ENCODE measurements at places on chromosomes 2 and 18.

DNA sequence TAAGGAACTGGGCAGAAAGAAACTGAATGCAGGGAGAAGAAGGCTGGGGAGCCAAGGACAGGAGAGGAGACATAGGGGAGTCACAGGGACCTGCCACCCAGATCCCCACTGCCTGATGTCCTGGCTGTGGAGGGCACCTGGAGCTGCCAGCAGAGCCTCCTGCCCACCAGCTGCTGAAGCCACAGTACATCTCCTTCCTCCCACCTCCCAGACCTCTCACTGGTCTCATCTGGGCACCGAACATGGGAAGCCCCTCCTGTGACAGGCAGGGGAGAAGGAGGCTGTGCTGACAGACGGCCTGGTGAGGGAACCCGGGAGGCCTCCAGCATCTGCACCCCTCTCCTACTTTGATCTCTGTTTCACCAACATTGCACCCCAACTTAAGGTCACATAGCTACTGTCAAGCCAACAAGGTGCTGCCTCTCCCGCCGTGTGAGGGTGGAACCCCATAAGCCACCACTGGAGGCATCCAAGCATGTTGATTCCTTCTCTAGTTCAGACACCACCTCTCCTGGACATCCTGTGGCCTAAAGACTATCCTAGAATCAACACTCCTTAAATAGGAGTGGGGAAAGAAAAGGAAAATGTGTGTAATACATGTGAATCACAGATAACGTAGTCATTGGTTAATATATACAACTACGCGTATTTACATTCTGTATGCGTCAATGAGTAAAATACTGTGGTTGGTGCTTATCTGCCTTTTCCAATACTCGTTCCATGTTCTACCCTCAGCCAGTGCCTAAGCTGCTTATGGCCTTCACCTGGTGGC, 3.5 kb upstream of the RNPEPL1 start:
- DNase-seq: no peak

DNA sequence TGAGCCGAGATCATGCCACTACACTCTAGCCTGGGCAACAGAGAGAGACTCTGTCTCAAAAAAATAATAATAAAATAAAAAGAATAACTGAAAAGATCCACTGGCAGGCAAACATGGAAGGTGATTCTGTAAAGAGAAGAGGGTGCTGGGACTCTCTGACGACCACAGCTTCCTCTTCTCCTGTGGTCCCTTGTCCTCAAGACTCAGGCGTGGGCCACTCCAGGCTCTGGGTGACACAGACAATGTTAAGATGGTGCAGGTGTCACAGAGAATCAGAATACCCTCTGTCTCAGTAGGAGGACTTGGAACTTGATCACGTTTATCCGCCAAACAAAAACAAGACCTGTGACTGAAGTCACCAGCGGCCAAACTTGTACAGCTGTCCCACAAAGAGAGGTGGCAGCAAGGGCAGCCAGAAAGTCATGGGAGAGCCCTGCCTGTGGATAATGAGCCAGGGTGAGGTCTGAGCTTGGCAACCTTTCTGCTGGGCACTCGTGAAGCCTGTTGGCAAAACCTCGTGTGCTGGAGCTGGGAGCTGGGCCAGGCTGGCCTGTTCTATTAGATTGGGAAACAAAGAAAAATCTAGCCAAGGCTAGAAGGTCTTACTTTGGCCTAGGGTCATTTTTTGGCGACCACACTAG, 76.4 kb upstream of the ITGA6 start:
- no peak for DNase-seq

GRCh38 chr2:16114836-16115235, 174.5 kb downstream of the MYCN start:
- no peak for DNase-seq

- no peak for DNase-seq
Measured at GRCh38 chr2:72220170-72220569, 72.5 kb upstream of the CYP26B1 start.

DNA sequence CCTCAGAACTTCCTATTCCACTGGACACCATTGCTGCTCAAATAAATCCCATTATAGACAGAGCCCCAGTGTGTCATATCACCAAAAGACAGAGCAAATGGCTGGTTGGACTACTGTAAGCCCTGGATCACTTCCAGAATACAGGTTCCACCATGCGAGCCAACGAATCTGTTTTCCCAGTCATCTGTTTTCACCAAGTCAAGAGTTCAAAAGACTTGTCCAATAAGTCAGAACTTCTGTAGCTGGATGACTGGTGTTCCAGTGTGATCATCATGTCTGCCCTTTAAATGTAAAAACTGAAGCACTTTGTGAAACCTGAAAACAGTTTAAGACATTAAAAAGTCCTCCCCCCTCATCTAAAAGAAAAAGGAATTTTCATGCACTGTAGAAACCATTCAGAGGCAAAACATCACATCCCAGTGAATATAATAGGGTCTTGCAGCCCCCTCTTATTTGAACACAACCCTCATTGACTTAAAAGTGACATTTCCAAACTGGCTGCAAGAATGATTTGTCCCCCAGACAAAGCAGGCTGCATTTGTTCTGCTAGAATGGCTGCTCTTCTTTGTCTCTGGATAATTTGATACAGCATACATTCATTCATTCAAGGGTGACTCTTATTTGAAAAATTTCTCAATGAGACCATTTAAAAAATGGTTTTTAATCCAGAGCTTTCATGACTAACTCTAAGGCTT, 64.6 kb upstream of the TANC1 start:
- no peak for DNase-seq

GRCh38 chr2:3319134-3319533, 58.5 kb downstream of the EIPR1 start:
- no peak for DNase-seq

GRCh38 chr18:8889489-8889888, 184.1 kb downstream of the MTCL1 start:
- no peak for DNase-seq

DNA sequence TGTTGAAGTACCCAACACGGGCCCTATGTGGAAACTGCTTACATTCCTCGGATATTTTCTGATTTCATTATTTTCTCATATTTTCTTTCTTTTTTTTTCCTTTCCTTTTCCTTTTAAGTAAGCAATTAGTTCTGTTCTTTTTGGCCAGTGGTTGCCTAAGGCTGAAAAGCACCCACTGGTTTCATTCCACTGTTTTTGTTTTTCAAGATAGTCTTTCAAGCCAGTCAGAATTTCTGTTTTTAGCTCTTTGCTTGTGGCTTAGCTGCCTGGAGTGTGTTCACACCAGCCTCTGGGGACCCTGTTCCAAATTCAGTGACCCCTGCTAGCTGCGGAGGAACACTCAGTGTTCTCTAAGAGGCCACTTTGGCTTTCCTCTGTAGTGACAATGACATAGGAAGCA, 73.6 kb downstream of the NRP2 start:
- DNase-seq: no peak

GRCh38 chr18:55229682-55230081, 270.4 kb upstream of the CCDC68 start:
- DNase-seq: no peak

DNA sequence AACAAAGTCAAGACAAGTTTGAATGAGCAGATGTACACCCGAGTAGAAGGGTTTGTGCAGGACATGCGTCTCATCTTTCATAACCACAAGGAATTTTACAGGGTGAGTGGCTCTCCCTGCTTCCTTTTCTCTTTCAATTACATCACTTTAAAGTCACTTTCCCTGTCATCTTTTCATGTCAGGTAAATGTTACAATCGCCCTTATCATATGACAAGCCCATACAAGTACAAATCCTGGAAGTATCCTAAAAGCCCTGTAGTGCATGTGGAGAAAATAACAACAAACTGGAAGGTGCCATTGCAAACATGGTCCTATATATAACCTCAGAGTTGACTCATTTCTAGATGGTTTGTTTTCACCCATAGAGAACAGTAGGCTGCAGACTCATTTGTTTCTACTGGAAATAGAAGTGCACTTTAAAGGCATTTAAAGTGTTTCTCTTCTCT, 126.0 kb downstream of the SP100 start:
- no peak for DNase-seq

GRCh38 chr2:26989156-26989555, 18.7 kb downstream of the MAPRE3 start:
- no peak for DNase-seq

DNA sequence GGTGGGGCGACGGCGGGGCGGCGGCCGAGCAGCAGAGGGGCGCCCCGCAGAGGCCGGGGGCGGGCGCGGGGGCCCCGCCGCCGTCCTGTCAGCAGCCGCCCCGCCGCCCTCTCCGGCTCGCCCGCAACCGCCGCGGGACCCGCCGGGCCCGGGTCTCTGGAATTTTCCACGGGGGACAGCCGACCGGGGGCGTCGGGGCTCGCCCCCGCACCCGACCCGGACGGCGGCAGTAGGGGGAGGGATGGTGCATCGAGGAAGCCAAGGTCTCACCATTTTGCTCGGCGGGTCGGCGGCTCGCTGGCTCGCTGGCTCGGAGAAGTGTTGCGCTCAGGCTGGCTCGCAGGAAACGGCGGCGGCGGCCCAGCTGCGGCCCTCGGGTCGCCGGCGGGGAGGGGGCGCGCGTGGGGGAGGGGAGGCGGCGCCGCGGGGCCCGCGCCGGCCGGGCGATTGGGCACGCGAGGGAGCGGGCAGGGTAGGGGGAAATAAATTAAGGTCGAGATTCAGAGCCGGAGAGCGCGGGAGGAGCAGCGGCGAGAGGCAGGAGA, 405 bp downstream of the PPP3R1 start:
- no peak for DNase-seq

DNA sequence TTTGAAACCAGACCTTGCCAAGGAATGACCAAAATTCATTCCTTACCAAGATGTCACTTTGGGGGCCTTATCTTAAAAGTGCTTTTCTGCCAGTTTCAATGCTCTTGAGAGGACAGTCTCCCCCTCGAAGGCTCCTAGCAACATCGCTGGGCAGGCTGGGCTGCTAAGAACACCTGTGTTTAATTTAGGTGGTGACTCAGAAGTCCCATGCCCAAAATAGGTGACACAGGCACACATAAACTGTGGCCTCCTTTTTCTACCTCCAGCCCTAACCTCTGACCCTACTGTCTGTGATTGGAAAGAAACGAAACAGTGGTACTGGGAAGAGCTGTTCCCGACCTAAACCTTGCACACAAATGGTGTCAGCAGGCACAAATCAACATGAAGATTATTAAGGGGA, 28.7 kb upstream of the ROCK2 start:
- DNase-seq: no peak

DNA sequence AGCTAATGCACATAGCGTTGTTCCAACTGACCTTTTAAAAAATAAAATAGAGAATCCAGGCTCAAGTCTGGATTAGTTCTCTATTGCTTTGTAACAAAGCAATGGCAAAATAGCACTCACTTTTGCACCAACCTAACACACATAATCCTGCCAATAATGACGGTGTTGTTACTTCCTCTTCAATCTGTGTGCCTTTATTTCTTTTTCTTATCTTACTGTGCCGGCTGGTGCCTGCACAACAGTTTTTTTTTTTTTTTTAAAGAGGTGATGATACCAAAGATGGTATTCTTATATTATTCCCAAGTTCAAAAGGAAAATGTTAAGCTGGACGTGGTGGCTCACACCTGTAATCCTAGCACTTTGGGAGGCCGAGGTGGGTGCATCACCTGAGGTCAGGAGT, 3.4 kb downstream of the PLB1 start:
- no peak for DNase-seq

- DNase-seq: no peak
Measured at GRCh38 chr2:5849562-5849961, 157.4 kb downstream of the SOX11 start.

DNA sequence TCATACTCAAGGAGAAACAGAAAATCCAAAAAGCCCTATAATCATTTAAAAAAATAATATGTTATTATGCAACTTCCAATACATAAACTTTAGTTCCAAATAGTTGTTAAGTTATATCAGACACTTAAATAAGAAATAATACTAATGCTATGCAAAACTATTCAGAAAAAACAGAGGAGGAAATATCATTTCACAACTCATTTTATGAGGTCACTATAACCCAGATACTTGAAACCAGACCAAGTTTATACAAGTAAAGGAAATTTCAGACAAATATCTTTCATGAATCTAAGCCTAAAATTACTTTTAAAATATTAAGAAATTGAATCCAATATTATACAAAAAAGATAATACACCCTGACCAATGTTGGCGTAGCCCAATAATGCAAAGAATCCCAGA, 260.8 kb downstream of the CD226 start:
- DNase-seq: no peak

DNA sequence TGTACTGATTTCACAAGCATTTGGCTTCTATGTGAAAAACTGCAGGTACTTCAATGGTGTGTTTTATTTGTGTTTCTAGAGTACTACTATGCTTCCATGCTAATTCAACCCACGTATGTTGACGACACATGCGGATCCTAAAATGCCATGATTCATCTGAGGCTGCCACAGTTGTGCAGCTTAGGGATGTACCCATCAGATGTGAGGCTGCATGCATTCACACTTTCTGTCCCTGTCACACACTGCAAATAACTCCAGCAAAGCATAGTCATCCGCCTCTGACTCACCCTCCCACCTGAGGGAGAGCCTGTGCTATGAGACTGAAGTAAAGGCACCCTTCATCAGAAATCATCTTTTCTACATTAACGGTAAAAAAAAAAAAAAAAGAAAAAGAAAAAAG, 22.1 kb upstream of the SERTAD2 start:
- no peak for DNase-seq

DNA sequence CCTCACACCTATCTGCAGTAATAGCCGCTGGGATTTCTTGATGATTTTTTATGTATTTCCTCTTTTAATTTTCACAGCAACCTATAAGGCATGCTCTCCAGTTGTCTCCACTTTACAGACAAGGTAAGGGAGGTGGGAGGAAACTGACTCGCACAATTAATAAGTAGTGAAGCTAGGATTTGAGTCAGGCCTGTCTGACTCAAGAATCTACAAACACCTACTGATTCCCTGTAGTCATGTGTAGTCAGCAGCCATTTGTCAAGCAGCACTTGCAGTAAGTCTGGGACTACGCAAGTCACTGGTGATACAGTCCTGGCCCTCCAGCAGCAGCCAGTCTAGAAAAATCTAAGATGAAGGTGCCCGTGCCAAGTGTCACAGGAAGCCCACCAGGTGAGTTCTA, 193.6 kb upstream of the PKDCC start:
- peak; percentile 45 for DNase-seq

DNA sequence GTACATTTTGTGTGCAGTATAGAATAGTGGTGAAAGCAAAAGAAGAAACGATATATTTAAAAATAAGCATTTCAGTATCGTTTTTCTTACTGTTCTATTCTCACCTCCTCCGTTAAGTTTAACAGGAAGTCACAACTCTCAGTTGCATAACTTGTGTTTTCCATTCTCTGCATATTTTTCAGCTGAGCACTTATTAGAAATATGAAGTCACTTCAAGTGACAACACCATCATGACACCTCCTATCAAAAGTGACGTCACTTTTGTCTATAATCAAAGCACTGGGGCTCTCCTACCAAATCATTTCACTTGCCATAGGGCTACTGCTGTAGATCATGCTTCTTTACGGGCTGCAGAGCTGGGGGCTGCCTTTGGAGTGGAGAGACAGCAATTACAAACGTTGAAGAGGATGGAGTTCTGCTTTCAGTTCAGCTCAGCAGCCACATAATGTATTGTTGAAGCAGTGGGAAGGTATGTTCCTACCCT, 36.3 kb downstream of the STAT4 start:
- no peak for DNase-seq

DNA sequence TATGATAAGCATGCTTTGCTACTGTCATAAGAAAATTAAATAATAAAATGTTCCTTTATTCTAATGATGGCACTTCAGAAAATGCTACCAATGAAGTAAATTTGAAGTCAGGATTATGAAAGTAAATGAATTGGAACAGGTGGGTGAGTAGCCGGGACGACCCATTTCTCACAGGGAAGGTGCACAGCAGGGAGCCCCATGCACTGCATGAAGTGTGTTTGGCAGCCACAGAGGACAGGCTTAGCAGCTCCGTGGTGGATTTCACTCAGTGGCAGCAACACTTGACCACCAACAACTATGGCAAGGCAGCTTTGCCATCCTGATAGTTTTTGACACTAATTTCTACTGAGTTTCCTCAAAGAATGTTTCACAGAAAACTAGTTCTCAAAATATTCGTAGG, 146.3 kb downstream of the ATL2 start:
- no peak for DNase-seq

All from kidney epithelial cell (primary cell).